ENCODE measurements at places on chromosomes 6 and 20.

DNA sequence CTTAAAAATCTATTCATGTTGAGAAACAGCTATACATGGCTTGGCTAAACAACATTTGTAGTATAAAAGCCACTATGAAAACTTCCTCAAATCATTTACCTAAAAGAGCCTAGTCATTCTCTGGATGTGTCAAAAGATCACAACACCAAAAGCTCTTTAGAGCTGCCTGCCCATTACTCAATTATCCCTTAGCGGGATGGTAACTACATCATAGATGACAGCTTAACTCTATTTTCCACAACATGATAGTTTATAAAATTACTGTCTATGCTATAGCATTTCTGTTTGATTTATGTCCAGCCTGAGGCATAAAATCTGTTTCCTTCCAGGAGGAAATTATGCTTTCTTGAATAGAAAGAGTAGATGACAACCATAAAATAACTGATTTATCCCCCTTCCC is 777.6 kb upstream of the HS3ST5 start:
- DNase-seq = no peak

DNA sequence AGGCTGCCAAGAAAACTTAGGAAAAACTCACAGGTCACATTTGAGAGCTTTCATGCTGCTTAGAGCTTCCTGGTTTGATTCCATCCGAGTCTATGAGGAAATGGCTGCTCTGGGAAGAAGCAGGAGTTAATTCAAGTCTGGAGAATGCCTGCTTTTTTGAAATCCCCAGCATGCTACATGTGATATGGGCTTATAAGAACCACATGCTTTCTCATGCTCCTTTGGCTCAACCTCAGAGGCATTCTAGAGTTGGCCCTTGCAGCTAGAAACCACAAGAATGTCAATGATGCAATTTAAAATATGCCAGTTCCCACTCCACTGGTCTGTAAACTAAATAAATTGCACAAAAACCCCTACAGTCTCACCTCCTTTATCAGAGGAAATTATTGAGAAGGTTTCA is 142.9 kb upstream of the OLIG3 start:
- no peak for DNase-seq

- no peak for DNase-seq
These were observed 37.3 kb downstream of the MRS2 start for GRCh38 chr6:24439858-24440539.

DNA sequence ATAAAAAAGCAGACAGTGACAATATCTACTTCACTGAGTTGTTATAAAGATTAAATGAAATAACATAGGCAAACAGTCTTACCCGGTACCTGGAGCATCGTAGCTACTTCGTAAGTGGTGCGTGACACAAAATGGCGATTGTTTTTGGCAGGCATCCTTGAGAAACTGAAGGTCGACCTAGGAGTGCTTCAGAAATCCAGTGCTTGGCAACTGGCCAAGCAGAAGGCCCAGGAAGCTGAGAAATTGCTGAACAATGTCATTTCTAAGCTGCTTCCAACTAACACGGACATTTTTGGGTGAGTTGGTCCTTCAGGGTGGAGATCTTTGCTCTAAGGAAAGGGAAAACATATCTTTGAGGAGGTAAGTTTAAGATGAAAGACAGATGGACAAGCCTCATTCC is 4.8 kb downstream of the BPIFA2 start:
- DNase-seq = no peak

GRCh38 chr20:17698384-17698783 is 1.4 kb upstream of the BANF2 start:
- no peak for DNase-seq

- no peak for DNase-seq
These were observed 306.3 kb downstream of the LAMA2 start for GRCh38 chr6:129189266-129189665.

DNA sequence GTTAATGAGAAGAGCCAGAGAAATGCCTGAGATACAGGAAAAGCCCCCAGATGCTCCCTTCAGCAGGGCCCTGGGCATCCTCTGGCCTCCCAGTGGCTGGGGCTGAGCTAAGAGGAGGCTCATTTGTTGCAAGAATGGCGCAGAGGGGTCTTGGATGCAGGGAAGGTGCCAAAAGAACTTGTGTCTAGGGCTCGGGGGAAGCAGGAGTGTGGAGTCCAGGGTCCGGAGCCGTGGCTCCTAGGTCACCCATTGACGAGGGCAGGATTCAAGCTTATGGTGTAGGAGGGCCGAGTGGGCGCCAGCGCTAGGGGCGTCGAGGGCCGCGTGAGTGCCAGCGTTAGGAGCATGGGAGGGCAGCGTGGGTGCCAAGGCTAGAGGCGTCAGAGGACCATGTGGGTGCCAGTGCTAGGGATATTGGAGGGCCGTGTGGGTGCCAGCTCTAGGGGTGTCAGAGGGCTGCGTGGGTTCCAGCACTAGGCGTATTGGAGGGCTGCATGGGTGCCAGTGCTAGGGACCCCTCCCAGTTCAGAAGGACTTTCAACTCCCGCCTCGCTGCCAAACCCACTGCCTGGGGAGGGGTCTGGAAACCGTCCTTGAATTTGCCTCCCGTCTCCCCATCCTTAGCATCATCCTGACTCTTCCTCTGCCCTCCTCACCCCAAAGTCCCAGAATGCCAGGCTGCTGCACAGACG is 250.5 kb upstream of the AFDN start:
- no peak for DNase-seq

DNA sequence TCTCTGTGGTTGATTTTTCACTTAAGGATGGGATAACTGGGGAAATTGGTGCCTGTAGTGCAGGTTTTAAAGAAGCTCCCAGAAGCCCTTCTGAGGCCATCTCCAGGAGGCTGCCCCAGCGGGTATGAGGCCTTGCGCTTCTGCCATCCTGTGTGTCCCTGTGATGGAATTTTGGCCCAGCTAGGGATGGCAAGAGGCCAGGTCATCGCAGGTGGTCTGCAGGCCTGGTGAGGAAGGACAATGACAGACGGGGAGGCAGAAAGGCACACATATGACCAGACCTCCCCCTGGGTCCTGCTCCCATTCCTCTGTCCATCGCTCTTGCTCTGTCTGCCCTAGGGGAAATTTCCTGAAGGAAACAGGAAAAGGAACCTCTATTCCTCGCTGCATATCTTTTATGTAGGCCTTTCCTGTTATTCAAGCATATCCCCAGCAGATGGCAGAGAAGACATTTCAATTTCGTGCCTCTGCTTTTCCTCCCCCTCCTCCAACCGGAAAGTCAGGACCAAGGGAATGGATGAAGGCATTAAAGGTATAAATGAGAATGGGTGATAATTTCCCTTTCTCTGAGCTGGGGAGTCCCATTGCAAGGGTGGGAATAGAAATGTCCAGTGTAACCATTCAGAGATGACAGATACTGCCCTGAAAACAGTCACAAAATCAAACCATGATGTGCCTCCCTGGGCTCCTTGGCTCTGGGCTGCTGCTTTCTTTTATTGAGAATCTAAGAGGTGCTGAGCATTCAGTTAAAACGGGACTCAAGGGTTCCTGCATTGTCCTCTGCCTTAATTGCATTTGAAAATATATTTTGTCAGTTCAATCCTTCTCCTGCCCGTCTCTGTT is 17.6 kb upstream of the HLA-F start:
- DNase-seq = no peak

- DNase-seq = no peak
These were observed 160.6 kb upstream of the GGTLC1 start for GRCh38 chr20:24149175-24149574.

GRCh38 chr6:51654647-51655046 is 432.8 kb downstream of the PKHD1 start:
- DNase-seq = no peak

- DNase-seq = no peak
These were observed 68.9 kb upstream of the KCNQ5 start for GRCh38 chr6:72552938-72553337.

GRCh38 chr6:116371120-116371917 is 572 bp downstream of the DSE start:
- no peak for DNase-seq

- DNase-seq = peak; percentile 25
These were observed 12.2 kb downstream of the MYLK4 start for GRCh38 chr6:2738373-2738979.

DNA sequence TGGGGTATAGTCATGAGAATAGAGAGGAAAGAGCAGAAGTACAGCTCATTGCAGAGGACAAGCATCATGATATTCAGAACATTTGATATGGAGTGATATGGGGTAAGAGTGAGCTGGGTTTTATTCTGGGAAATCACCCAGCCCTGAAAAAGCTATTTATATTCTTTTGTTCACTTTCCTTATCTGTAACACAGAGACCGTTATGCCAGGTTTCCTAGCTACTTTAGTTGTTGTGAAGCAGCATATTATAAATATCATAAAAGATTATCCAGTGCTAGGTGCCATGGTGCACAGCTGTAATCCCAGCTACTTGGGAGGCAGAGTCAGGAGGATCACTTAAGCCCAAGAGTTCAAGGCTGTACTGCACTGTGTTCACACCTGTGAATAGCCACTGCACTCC is 9.8 kb upstream of the DEFB129 start:
- DNase-seq = no peak

- DNase-seq = no peak
These were observed 4.2 kb downstream of the DOP1A start for GRCh38 chr6:83071707-83072106.

GRCh38 chr6:141594874-141595273 is 537.9 kb upstream of the GJE1 start:
- DNase-seq = no peak

DNA sequence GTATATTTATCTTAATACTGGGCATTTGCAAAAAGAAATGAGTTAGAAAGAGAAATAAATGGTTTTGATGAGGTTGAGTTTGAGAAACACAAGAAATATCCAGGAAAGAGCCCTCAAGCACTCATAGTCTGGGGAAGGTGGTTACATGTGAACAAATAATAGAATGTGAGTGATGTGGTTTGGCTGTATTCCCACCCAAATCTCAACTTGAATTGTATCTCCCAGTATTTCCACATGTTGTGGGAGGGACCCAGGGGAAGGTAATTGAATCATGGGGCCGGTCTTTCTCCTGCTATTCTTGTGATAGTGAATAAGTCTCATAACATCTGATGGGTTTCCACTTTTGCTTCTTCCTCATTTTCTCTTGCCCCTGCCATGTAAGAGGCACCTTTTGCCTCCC is 334.1 kb downstream of the COL12A1 start:
- no peak for DNase-seq

- DNase-seq = no peak
These were observed 308.2 kb upstream of the THEMIS start for GRCh38 chr6:128208851-128209580.

DNA sequence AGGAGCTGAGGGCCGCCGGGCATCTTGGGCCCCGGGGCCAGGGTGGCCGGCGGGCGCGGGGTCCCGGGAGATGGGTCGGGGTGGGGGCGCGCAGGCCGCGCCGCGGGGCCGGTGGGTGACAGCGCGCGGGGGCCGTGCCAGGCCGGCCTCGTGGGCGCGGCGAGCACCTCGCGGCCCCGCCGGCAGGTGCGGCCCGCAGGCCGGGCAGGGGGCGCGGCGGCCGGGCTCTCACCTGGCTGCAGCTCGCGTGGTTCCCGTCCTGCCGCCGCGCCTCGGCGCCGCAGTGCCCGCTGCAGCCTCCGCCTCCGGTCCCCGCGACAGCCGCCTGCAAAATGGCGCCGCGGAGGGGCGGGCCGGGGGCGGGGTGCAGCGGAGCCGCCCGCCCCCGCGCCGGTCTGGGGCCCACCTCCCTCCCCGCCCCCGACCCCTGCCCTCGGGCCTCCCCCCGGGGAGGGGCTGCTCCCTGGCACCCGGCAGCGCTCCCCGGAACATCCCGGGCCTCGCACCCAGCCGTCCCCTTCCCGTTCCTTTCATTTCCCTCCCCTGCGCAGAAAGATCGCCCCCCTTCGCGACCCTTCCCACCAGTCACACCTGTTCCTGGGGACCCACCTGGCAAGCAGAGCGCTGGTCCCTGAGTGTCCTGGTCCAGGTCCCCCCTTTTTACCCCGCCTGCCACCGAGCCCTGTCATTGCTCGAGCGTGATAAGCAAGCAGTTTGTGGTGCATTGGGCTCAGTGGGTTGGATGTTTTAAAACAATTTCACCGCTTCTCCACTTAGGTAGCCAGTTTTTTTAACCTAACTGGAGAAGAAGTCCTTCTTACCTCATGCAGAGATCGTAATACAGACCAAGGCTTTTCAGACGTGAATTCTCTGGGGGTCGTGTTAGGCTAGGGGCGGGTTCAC is at the start of gene SLC23A2:
Gene SLC23A2 (minus strand): TSS at position 337 of the 903 bp plus-strand sequence. CDS start 68,948 bp downstream, outside the sequence.
- peak; percentile 11 for DNase-seq

- DNase-seq = no peak
These were observed 299.1 kb upstream of the ID4 start for GRCh38 chr6:19538096-19538495.

- no peak for DNase-seq
These were observed 1.5 kb downstream of the ARID1B start for GRCh38 chr6:156778454-156779205.

- no peak for DNase-seq
These were observed 18.6 kb downstream of the CCM2L start for GRCh38 chr20:32028647-32029372.

DNA sequence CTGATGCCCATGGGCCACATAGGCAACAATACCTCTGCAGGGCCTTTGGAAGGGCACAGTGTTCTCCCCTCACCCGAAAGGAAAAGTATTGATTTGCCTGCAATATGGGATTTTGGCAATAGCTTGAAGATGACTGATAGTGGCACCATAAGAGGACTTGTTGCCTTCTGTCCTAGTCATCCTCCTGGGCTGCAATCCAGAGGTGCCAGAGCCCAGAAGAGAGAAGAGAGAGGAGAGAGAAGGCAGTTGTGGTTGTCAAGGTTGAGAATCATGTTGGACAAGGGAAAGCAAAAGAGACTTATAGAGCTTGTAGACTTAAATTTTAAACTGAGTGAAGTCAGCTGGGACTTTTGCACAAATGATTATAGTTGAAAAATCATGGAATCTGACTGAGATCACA is 14.6 kb downstream of the HDGFL1 start:
- no peak for DNase-seq

- DNase-seq = no peak
These were observed 199.3 kb upstream of the SHLD1 start for GRCh38 chr20:5550733-5551529.

DNA sequence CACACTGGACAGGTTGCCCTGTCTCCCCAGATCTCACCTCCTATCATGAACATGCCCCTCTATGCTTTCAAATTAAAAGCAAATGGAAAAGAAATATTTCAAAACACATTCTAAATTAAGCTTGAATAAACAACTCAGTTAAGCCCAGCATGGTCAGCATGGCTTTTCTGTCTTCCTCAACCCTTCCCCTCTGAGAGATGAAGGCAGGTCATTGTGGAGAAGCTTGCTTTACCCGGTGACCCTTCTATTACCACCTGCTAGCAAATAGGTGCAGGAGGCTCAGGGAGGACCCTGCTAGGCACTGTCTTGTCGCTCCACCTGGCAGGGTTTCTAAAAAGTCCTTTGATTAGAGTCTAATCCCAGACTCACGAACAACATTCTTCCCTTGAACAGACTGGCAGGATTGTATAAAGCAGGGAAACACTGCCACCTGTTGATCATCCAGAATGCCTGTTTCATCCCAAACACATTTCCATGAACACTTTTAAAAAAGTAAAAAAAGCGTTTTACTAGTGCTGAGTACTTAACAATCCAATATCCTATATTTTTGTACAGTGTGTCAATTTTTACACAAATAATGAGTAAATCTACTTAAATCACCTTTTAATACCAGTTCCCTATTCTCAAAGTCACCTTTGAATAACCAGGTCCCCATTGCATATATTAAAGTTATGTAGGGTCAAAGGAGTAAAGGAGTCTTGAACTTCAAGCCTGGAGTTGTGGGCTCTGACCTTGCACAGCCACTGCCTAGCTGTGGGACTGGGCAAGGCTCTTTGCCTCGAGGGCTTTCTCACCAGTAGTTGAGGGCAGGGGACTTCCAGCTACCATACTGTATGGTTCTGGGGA is 75.5 kb downstream of the GPR6 start:
- no peak for DNase-seq

GRCh38 chr6:155223646-155224451 is 40.0 kb upstream of the CLDN20 start:
- DNase-seq = no peak
